ENCODE measurements at places on chromosomes 2 and 18.

DNA sequence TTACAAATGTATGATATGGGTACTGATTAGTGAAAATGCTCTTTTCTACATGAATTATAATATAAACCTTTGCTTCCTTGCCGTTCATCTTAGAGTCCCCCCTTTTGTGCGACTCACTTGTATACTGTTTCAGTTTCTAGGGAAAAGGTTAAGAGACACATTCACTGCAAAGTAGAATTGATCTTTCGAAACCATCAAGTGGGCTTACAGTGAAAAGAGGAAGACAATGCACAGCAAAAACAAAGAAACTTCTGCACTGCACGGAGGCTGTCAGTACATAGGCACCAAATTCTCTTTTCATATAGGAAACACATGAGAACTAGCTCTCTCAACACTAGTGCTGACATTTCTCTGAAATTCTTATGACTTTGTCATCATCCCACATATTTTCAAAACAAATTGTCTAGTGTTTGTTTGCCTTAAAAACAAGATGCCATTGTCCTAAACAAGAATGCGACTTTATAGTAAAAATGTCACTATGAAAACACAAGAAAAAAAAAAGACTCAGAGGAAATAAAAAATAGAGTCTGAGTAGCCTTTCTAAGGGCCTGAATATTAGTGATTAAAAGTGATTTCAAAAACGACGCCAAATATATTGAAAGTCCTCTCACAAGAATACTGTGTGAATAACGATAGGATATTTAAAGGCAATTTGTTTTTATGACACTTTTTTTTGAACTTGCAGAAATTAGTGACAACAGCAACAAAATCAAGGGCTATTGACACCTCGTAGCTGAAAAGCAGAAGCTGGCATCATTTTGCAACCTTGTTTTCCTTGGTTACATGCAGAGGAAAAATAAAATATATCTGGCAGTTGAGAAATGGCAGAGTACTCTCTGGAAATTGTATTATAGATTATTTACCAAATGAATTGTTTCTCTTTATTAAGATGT is 827.0 kb downstream of the BCL11A start:
- no peak for DNase-seq
- no peak overlapping the region for H3K27ac ChIP-seq
- no peak overlapping the region for H3K4me3 ChIP-seq
- H3K27me3 ChIP-seq: no peaks in the 10 kb centered on the region
- H3K36me3 ChIP-seq: no peaks in the 10 kb centered on the region

- no peak overlapping the region for H3K4me3 ChIP-seq
- no peak overlapping the region for H3K27ac ChIP-seq
These were observed 44.3 kb upstream of the MRPL33 start for GRCh38 chr2:27727257-27727656.

DNA sequence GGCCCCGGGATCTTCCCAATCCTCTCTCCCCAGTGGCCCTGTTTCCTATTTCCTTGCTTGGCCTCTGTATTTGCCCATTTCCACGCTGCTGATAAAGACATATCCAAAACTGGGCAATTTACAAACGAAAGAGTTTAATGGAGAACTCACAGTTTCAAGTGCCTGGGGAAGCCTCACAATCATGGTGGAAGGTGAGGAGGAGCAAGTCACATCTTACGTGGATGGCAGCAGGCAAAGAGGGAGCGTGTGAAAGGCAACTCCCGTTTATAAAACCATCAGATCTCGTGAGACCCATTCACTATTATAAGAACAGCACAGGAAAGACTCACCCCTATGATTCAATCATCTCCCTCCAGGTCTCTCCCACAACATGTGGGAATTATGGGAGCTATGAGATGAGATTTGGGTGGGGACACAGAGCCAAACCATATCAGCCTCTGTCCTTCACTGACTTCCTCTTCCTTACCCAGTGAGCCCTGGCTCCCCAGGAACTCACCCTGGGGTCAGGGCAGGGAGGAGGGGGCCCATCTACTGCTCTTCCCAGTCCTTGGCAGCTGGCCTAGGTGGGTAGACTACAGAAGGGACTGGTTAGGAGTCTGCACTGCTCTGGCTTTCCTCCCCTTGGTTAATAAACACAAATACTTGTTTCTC is 105.8 kb upstream of the MYCN start:
- H3K27me3 ChIP-seq: no peaks in the 10 kb centered on the region
- H3K4me1 ChIP-seq: no peaks in the 10 kb centered on the region
- DNase-seq: no peak
- no peak overlapping the region for H3K27ac ChIP-seq

- H3K4me1 ChIP-seq: peaks cover 31% of the 10 kb centered on the region
- no peaks in the 10 kb centered on the region for H3K36me3 ChIP-seq
- no peak overlapping the region for H3K4me3 ChIP-seq
These were observed 70.5 kb upstream of the PPP1CB start for GRCh38 chr2:28681158-28681571.

DNA sequence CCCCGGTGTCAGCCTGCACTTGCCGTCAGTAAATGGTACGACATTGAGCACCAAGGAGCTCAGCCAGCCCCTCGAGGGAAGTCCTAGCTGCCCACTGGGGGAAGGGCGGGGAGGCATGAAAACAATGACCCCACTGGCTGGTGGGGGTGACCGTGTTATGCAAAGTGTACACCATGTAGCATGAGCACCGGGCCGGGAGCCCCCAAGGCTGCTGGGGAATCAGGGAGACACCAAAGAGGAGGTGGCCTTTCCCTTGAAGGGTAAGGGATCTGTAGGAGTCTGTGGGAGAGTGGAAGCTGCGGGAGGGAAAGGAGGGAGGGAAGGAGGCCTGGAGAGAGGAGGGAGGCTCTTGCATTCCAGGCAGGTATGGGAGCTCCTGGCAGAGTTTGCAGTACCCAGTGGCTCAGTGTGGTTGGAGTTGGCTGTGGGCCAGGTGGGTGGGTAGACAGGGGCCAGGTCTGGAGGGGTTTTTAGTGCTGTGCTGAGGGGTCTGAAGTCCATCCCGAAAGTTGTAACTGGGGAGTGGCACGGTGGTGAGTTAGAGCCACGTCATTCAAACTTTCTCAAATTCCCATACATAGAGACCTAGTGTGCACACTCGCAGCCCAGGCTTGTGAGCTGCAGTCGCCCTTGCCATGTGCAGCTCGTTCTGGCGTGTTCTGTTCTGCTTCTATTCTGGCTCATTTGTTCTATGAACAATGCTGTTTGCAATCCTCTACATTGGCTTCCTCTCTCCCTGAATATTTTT is 22.4 kb downstream of the RRM2 start:
- no peaks in the 10 kb centered on the region for H3K36me3 ChIP-seq
- H3K4me3 ChIP-seq: no peak overlapping the region
- peaks cover 24% of the 10 kb centered on the region for H3K4me1 ChIP-seq
- no peak overlapping the region for H3K27ac ChIP-seq
- no peak for DNase-seq
- H3K27me3 ChIP-seq: no peaks in the 10 kb centered on the region

GRCh38 chr2:48540237-48540935 is 10.4 kb downstream of the STON1 start:
- H3K27me3 ChIP-seq: no peaks in the 10 kb centered on the region
- H3K27ac ChIP-seq: no peak overlapping the region
- no peaks in the 10 kb centered on the region for H3K4me1 ChIP-seq
- no peaks in the 10 kb centered on the region for H3K36me3 ChIP-seq
- H3K4me3 ChIP-seq: no peak overlapping the region

DNA sequence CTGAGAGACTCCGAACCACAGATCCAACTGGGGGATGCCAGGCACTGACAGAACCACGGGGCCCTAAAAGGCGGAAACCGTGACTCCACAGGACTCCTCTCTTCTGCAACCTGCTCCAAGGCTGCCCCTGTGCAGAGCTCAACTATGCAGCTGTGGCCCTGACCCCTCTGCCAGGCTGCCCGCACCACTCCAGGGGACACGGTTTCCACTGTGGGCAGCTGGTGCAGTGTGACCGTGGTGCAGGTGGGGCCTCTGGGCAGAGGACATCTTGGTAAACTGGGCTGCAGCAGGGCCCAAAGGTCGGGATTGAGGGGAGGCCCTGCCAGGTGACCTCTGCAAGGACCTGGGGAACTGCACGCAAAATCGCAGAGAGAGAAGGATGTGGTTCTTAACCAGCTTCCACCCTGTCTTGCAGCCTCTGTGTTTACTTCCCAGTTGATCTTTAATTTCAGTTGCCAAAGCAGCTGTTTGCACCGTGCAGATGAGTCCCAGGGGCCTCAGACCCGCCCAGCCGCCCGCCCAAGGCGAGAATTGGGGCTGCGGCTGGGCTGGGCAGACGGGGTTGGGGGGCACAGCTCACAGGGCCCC is 104.6 kb upstream of the CTDP1 start:
- H3K4me1 ChIP-seq: peaks cover 27% of the 10 kb centered on the region
- no peak for DNase-seq
- H3K27me3 ChIP-seq: no peaks in the 10 kb centered on the region
- no peaks in the 10 kb centered on the region for H3K36me3 ChIP-seq
- H3K4me3 ChIP-seq: no peak overlapping the region
- H3K27ac ChIP-seq: no peak overlapping the region

DNA sequence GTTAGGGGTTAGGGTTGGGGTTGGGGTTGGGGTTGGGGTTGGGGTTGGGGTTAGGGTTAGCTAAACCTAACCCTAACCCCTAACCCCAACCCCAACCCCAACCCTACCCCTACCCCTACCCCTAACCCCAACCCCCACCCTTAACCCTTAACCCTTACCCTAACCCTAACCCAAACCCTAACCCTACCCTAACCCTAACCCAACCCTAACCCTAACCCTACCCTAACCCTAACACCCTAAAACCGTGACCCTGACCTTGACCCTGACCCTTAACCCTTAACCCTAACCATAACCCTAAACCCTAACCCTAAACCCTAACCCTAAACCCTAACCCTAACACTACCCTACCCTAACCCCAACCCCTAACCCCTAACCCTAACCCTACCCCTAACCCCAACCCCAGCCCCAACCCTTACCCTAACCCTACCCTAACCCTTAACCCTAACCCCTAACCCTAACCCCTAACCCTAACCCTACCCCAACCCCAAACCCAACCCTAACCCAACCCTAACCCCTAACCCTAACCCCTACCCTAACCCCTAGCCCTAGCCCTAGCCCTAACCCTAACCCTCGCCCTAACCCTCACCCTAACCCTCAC is 24.1 kb upstream of the RABL2A start:
- no peak for DNase-seq
- H3K27ac ChIP-seq: peak overlapping the region; percentile 53
- no peaks in the 10 kb centered on the region for H3K36me3 ChIP-seq
- H3K4me3 ChIP-seq: peak overlapping the region; percentile 61
- H3K27me3 ChIP-seq: no peaks in the 10 kb centered on the region

GRCh38 chr2:10036095-10036884 is 7.1 kb upstream of the KLF11 start:
- H3K36me3 ChIP-seq: no peaks in the 10 kb centered on the region
- no peak overlapping the region for H3K27ac ChIP-seq
- no peaks in the 10 kb centered on the region for H3K27me3 ChIP-seq
- peaks cover 22% of the 10 kb centered on the region for H3K4me1 ChIP-seq

GRCh38 chr2:47737191-47737975 is 45.6 kb upstream of the MSH6 start:
- H3K36me3 ChIP-seq: no peaks in the 10 kb centered on the region
- DNase-seq: no peak
- no peak overlapping the region for H3K4me3 ChIP-seq
- no peaks in the 10 kb centered on the region for H3K27me3 ChIP-seq

- DNase-seq: peak; percentile 64
- no peak overlapping the region for H3K27ac ChIP-seq
- H3K4me3 ChIP-seq: no peak overlapping the region
- H3K36me3 ChIP-seq: no peaks in the 10 kb centered on the region
These were observed 49.8 kb downstream of the SLC14A2 start for GRCh38 chr18:45664824-45665763.

DNA sequence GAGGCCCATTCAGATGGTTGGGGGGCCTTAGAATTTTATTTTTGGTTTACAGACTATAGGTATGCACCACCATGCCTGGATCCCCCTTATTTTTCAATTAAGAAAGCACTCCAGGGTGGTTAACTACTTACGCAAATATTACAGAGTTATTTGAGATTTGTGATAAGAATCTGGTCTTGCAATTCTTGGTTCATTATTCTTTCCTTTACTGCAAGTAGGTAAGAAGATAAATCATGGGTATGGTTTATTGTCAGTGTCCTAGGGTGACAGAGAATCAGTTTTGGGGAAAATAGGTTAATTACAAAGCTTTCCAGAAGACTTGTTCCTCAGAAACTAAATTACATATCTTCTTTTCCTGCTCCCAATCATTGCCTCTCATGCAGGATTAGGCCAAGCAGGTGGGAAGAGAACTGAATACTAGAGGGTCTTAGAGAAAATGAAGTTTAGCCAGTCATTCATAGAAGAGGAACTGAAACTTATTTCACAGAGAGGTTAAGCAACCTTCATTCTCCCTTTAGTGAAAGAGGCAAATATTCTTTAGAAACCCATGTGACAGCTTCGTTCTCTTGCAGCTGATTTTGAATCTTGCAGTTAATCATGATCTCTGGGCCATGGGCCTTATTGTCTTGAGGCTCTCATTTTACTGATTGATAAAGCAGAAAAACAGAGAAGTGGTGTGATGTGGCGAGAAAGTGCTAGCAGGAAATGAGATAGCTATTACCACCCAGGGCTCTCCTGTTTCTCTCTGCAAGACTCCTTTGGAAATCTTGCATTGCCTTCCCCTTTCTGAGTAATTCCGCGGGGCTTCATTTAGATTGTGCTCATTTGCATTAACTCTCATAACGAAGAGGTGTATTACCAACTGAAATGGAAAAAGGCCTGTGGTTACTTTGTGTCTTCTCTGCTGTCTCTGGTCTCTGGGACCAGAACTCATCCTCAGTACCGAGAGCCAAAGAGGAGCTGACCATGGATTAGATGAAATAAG is 44.8 kb upstream of the ARHGAP25 start:
- H3K36me3 ChIP-seq: no peaks in the 10 kb centered on the region
- no peak overlapping the region for H3K27ac ChIP-seq
- DNase-seq: no peak
- H3K27me3 ChIP-seq: no peaks in the 10 kb centered on the region
- no peak overlapping the region for H3K4me3 ChIP-seq
- H3K4me1 ChIP-seq: peaks cover 2% of the 10 kb centered on the region

DNA sequence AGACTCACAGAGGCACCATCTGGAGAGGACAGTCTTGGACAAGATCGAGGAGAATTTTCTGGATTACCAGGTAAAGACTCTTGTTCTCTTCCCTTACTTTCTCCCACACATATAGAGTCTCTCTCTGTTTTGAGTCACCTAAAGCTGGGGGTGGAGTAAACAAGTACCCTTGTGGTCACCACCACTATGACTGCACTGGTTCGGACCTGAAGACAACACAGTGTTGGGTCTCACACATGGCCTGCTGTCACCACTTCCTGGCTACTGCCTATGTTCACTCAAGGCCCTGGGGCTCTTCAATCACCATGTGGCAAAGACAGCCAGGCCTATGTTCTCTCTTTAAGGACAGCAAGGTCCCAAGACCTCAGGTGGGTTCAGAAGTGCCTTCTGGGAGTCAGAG is 253.3 kb upstream of the VRK2 start:
- no peaks in the 10 kb centered on the region for H3K36me3 ChIP-seq
- no peak for DNase-seq
- no peaks in the 10 kb centered on the region for H3K27me3 ChIP-seq
- H3K4me1 ChIP-seq: no peaks in the 10 kb centered on the region
- H3K27ac ChIP-seq: no peak overlapping the region
- no peak overlapping the region for H3K4me3 ChIP-seq
